GM10248 (cell line): ENCODE measurements at places on chromosomes 6 and 20.

GRCh38 chr6:91106083-91106482 lies 519.2 kb upstream of the MAP3K7 start:
- no peak for DNase-seq

DNA sequence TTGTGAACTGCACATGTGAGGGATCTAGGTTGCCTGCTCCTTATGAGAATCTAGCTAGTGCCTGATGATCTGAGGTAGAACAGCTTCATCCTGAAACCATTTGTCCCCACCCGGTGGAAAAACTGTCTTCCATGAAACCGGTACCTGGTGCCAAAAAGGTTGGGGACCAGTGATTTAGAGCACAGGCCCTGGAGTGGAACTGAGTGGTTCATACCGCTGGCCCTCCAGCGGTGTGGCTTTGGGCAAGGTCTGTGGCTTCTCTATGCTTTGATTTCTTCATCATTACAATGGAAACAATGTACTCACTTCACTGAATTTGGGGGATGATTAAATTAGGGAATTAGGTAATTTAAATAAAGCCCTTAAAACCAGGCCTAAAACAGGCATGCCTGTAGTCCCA lies 36.3 kb downstream of the CD164 start:
- DNase-seq: no peak

GRCh38 chr20:1415667-1416468 lies 23.0 kb upstream of the FKBP1A start:
- no peak for DNase-seq

- DNase-seq: no peak
Measured at GRCh38 chr6:148885136-148885865, 138.5 kb downstream of the UST start.

GRCh38 chr6:56798163-56798562 lies 155.5 kb upstream of the DST start:
- DNase-seq: no peak

- no peak for DNase-seq
Measured at GRCh38 chr20:59120919-59121318, 42.7 kb upstream of the ZNF831 start.

DNA sequence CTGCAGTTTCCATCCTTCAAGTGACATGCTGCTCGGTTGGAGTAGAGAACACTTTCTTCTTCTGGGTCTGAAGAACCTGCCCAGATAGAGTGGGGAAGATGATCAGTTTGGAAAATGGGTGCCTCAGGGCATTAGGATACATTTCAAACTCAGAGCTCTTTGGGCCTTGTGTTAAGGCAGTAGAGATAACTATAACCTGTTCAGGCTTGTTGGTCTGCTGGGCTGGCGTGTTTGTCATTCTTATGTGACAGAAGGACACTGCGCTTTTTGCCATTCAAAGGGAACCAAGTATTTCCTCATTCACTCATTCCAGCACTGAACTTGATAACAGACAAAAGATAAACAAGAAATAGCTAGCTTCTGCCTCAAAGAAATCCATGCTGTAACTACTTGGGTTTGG lies 3.8 kb downstream of the TOMM34 start:
- no peak for DNase-seq

- DNase-seq: no peak
Measured at GRCh38 chr6:56484669-56485068, 158.0 kb downstream of the DST start.

DNA sequence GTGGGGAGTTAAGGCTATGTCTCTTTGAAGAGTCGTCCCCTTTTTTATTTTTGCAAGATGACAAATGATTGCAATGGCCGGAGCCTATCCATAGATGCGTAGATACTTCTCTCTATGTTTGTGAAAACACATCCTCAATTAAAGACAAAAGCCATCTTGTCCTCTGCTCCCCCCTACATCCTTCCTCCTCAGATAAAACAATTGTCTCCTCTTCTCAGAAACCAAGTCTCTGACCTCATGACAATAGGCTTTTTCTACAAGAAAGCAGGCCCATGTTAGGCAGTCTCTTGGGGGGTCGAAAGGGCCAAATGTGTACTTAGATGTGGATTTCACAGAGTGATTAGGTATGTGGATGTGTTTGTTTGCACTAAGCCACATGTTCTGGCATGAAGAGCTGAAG lies 51.1 kb upstream of the SSTR4 start:
- no peak for DNase-seq

DNA sequence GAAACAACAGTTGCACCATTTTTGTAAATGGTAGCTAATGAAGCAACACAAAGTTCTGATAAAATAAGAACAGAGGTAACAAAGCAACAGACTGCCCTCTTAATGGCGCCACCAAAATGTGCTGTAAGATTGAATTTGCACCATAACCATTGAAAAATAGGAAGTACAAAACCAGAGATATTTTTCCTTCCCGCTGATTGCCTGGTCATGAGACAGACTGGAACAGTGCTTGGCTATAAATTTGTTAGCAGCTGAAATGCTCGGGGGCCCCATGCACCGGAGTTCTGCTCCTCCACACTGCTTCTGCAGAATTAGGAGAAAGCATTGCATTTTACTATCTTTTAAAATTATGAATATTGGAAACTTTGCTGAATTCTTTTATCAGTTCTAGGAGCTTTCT lies 164.4 kb upstream of the QKI start:
- DNase-seq: no peak

DNA sequence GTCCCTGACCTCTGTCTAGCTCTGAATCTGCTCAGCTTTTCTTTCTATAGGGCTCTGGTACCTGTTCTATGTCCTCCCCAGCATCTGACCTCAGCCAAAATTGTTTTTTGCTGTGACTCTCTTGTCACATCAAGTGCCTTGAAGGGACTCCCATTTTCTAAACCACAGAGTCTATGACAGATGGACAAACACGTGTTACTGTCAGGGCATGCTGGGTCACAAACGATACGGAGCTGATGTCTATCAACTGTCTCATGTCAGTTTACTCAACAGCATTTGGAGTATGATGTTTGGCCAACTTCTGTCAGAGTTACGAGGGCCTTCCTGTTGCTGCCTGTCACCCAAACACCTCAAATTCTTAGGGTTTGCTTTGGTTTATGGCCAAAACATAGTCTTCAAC lies 20.5 kb downstream of the ID4 start:
- no peak for DNase-seq

- DNase-seq: peak; percentile 74
Measured at GRCh38 chr6:167826896-167827582, at the start of gene AFDN. Gene AFDN (plus strand): TSS chr6:167826911. CDS start chr6:167827133, 222 bp downstream.

DNA sequence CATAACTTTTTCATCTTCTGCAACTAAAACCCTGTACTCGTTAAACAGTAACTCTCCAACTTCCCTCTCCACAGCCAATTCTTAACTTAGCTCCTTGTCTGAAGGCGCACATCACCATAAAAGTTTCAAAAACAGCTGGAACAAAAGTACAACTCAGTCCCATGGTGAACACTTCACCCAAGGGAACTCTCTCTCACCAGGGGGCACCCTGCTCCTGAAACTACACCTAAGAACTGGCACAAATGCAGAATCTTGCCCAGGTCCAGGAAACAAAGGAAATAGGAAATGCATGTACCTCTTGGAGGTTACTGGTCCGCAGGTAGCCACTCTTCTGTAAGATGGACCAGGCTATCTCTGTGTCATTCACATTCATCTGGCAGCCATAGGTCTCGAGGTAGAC lies 6.6 kb downstream of the CDK5RAP1 start:
- DNase-seq: no peak

DNA sequence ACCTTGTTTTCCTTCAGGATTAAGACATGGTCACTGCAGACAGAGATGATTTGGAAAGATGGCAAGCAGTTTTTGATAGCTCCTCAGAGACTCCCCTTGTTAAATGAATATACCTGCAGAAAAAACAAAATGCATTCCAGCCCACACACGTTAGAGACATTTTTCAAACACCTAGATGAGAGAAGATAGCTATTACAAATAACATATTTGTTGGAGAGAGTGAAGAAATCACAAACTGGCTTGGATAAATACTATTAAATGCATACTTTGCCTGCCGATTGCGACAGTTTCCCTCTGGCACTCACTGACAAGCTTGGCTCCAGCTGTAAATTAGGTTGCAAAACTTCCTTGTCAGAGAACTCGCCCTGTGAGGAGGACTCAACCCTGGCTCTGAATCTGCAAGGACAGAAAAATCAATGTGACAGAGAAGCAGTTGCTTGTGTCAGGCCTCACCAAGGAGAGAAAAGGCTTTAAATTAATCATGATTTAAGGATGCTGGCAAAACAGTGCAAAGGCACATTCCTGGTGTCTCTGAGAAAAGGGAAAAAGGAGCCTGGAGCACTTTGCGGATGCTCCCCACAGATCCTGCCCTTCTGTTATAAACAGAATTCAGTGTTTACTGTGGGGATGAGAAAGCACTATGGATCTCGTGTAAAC lies 423.7 kb upstream of the MARCKS start:
- DNase-seq: no peak
